ENCODE measurements at places on chromosomes 12 and 14.

GRCh38 chr14:99287269-99287942 lies 15.4 kb upstream of the BCL11B start:
- DNase-seq = no peak

DNA sequence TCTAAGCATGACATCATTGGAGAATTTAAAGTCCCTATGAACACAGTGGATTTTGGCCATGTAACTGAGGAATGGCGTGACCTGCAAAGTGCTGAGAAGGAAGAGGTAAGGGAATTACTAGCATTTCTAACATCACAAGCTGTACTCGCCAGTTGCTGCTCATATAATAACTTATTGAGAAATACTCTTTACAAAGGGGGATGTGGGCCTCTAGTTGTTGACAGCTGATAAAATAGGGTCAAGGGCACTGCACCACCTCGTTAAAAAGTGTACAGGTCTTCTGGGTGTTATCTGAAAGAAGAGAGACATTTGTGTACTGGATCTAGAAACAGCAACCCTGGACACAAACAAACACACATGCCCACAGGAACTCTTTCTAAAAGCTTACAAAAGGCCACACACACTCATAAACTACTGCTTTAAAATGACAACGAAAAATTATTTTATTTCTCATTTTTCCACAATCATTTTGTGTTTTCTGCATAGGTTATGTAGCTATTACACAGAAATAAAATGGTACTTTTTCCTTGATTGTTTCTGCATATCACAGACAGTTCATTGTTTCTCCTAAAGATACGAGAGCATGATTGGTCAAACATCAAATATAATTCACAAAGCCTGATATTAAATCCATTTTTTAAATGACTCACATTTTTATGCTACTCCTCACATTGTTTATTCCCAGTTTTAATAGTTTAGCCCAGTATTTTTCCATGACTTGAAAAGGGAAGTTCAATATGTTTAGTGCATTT lies 391.1 kb downstream of the PAWR start:
- no peak for DNase-seq

GRCh38 chr12:109804820-109805761 lies 28.1 kb downstream of the TRPV4 start:
- DNase-seq = peak; percentile 65

- peak; percentile 81 for DNase-seq
Observed at GRCh38 chr12:129700036-129700435, 203.8 kb downstream of the TMEM132D start.

DNA sequence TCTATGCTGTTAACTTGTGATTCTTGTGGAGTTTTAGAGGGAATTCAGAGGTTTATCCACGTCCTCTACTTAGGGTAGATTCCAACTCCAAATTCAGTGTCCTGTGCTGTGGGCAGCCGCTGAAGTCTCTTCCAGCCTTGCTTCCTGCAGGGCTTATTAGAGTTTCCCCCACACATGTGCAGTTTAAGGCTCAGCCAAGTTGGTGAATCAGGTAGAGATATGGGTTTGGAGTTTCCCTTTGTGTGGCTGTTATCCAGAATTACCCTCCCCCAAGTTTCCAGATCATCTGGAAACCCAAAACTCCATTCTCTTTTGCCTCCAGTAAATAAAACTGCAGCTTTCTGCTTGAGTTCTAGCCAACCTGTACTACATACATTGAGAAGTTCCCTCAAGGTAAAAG lies 853.7 kb downstream of the GALC start:
- no peak for DNase-seq

GRCh38 chr14:47660158-47660557 lies 15.2 kb downstream of the MDGA2 start:
- DNase-seq = no peak

- DNase-seq = no peak
Observed at GRCh38 chr14:68966872-68967301, 12.2 kb downstream of the ACTN1 start.

- DNase-seq = peak; percentile 77
Observed at GRCh38 chr12:6772331-6772695, at the start of gene LAG3. Gene LAG3 (plus strand): TSS chr12:6772520. CDS start chr12:6772853, 333 bp downstream.

- no peak for DNase-seq
Observed at GRCh38 chr12:131793243-131794022, 34.8 kb upstream of the MMP17 start.

DNA sequence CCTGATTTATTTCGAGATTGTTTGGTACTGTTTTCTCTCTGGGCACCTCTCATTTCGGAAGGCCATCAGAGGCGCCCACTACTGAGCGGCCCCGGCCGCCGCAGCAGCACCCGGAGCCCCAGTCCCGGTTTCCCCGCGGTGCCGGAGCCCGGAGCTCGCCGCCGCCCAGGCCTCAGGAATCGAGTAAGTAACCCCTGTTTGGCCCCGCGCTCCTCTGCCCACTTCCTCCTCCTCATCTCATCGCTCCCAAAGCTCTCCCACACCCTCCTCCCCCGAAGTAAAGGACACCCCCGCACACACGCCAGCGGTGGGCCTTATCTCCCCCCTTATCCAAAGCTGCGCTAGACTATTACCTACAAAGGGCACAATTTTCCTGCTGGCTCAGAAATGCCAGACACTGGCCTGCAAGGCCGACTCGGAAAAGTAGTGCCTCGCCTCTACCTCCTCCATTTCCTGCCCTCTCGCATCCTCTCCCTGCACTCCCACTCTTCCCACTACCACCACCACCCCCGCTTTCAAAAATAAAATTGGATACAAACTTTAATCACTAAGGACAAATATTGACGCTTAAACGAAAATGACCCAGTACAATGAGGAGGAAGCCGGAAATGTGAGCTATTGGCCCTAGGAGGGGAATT lies 637 bp upstream of the FOXG1 start:
- DNase-seq = no peak

DNA sequence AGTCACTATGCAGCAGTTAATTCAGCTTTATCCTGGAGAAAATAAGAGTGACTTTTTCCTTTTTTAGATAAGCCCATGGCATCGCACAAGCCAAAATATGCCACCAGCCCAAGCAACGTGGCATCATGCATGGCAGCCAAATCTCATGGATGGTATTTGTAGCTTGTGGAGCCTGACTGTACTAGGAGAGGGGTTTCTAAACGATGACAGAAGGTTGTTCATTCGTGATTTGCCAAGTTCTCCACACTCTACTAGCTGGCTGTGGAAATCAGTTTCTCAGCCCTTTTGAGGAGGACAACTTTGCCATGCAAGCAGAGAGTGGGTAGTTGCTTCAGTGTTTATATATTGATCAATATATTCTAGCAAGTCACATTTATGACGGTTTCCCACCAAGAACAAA lies 41.4 kb upstream of the ATXN2 start:
- no peak for DNase-seq

DNA sequence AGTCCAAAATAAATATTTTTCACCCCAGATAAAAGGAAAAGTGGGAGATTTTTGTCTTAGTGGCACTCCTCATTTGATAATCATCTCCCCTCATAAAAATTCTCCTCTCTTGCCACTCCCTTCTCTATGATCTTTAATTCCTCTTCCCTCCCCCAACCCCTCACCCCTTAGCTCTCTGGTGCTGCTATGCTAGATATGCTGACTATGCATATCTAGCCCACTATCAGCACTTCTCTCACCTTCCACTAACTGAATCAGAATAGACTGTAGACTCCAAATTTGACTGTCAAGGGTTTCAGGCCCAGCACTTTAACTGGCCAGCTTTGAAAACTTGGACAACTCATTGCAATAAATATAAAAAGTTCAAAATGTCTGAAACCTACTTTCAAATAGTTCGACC lies 254.2 kb downstream of the ETNK1 start:
- DNase-seq = no peak

DNA sequence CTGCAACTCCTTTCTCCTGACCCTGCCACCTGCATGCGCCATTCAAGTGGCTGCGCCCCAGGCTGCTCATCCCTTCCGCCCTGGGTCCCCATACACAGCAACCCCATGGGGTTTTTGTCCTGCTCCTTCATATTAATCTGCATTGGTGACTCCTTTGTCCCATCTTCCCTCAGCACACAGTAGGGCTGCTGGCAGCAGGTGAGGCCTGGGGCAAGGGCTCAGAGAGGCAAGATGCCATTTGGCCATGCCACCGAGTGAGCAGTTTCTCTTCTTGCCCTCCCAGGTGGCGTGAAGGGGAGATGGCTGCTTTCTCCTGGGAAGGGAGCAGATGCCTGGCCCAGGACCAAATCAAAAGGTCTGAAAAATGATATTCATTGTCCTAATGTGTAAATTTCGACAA lies 9.1 kb downstream of the RTL1 start:
- DNase-seq = no peak

GRCh38 chr12:116864371-116865160 lies 16.7 kb downstream of the HRK start:
- no peak for DNase-seq

GRCh38 chr12:120010661-120011230 lies 21.7 kb downstream of the BICDL1 start:
- DNase-seq = no peak

GRCh38 chr14:54483073-54483745 lies 5.6 kb downstream of the GMFB start:
- DNase-seq = no peak

DNA sequence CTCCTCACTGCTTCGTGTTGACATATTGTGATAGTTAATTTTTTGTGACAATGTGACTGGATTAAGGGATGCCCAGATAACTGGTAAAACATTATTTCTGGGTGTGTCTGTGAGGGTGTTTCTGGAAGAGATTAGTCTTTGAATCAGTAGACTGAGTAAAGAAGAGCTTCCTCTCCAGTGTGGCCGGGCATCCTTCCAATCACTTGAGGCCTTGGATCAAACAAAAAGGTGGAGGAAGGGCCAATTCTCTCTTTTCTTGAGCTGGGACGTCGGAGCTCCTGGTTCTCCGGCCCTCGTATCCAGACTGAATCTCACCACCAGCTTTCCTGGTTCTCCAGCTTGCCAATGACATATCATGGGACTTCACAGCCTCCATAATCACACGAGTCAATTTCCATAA lies 240.4 kb downstream of the CHST11 start:
- DNase-seq = no peak

GRCh38 chr12:93668919-93669418 lies 8.2 kb upstream of the CRADD start:
- no peak for DNase-seq

DNA sequence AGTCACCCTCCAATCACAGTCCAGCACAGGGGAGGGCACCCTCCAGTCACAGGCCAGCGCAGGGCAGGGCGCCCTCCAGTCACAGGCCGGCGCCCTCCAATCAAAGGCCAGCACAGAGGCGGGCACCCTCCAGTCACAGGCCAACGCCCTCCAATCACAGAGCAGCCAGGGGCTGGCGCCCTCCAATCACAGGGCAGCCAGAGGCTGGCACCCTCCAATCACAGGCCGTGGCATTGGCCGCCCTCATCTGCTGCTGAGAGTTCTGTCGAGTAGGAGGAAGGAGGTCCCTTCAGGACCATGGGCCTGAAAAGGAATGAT lies 26.6 kb downstream of the DDX51 start:
- no peak for DNase-seq

DNA sequence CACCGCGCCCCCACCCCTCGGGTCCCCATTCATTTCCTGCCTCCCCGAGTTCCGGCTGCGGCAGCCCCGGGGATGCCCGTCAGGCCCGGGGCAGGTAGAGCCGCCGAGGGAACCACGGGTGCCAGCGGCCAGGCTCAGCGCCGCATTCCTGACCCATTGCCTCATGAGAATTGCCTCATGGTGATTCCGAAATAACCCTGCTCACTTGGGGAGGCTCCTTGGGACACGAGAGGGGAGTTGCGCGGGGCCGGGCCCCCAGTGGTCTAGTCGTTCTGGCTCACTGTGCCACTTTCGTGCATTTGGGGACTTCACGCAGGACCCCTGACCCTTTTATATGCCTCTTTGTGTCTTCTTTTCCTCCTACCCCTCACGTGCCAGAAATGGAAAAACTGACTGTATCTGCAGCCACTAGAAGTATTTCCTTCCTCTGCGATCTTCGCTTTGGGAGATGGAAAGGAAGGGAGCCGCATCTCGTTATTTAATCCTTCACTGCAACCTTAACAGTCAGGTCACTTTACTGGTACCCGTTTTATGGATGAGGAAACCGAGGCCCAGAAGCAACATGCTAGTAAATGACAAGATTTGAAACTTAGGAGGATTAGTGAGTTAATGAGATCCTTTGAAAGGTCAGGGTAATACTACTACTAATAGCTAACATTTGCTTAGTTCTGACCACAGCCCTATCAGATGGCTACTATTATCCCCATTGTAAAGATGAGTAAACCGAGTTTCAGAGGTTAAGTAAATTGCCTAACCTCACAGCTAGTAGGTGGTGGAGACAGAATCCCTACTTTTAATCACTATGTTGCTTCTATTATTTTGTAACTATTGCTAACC lies 768 bp downstream of the PTPN11 start:
- DNase-seq = no peak

- no peak for DNase-seq
Observed at GRCh38 chr14:90381999-90382451, 14.8 kb upstream of the CALM1 start.

DNA sequence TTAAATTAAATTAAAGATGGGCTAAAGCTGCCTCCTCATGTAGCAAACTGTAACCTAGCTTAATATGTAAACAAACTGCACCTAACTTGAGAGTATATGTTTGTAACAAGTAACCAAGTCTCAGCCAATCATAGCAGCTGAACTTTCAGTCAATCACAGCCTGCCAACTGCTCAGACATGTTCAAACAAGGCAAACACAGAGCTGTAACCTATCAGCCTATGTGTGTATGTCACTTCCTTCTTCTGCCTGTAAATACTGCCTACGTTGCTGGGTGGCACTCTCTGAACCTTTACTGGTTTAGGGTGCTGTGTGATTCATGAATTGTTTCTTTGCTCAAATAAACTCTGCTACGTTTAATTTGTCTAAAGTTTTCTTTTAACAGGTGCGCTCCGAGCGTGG lies 2.9 kb downstream of the SERPINA6 start:
- no peak for DNase-seq

GRCh38 chr12:5901416-5901815 lies 43.6 kb downstream of the ANO2 start:
- DNase-seq = no peak

GRCh38 chr12:47985596-47986290 lies 18.5 kb downstream of the COL2A1 start:
- DNase-seq = peak; percentile 66

DNA sequence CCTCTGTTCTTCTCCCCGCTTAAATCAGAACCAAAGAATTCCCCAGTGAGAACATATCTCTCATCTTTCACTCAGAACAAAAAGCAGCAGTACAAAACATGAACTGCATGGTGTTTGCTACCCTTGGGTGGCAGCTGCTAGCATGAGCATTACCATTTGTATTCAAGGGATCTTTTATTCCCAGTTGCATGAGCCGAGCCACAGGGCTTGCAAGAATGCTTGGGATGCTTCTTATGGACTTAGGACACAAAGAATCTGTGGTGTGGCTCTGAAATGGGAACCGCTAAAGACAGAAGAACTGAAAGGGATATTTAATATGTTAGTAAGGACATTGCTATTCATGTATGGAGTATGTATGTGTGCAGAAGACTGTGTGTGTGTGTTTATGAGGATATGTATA lies 190.6 kb downstream of the TMX1 start:
- no peak for DNase-seq
